ENCODE measurements at places on chromosomes 13 and 19.

- no peak for DNase-seq
Observed at GRCh38 chr13:100387416-100387815, 201.2 kb downstream of the GGACT start.

GRCh38 chr13:51785712-51786424, 18.1 kb downstream of the DHRS12 start:
- DNase-seq = peak; percentile 91

DNA sequence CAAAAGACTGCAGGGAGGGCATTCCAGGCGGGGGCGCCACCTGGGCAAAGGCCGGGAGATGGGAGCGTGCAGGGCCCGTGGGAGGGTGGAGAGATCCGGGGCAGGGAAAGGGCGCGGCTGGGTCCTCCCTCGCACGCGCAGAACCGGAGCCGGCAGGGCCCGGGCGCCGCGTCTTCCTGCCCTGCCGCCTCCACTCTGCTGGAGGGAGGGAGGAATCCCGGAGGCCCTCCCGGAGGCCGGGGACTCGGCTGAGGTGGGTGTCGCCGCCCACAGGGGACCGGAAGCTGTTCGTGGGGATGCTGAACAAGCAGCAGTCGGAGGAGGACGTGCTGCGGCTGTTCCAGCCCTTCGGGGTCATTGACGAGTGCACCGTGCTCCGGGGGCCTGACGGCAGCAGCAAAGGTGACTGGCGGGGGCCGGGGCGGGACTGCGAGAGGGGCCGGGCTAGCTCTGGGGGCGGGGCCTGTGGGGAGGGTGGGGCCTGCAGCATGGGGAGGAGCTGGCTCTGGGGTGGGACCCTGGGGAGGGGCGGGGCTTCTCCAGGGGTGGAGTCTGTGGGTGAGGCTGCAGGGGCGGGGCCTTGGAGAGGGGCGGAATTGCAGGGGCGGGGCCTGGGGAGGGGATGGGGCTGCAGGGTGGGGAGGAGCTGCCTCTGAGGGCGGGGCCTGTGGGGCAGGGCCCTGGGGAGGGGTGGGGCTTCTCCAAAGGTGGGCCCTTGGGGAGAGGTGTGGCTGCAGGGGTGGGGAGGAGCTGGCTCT, 51.3 kb downstream of the CELF5 start:
- DNase-seq = peak; percentile 81

GRCh38 chr13:66225072-66225471, 1005.1 kb downstream of the PCDH9 start:
- DNase-seq = no peak

DNA sequence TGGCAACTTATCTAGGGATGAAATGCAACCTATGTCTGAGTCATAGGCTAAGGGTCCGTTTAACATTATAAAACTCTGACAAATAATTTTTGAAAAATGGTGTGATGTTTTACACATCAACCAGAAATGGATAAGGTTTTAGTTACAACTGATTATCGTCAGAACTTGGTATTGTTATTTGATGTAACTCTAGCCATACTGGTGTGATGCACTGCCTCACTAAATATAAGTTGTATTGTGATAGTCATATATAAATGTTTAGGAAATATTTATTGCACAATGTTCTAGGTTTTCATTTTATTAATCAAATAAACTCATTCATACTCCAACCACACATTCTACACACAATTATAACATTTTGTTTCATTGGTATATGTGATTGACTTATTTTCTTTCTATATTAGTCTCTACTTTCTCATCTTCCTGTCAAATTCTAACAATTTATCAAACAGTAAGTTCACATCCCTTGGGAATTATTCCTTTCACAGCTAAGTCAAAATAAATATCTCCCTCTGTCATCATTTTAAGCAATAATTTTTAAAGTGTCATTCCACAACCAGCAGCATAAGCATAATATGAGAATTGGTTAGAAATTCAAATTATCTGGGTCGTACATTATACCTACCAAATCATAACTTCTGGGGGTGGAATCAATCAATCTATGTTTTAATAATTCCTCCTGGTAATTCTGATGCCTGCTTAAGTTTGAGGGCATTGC, 873.9 kb downstream of the SLITRK1 start:
- DNase-seq = no peak

GRCh38 chr19:15452111-15453047, 2.6 kb upstream of the WIZ start:
- no peak for DNase-seq

GRCh38 chr19:1430246-1430645, 8.0 kb upstream of the RPS15 start:
- no peak for DNase-seq

DNA sequence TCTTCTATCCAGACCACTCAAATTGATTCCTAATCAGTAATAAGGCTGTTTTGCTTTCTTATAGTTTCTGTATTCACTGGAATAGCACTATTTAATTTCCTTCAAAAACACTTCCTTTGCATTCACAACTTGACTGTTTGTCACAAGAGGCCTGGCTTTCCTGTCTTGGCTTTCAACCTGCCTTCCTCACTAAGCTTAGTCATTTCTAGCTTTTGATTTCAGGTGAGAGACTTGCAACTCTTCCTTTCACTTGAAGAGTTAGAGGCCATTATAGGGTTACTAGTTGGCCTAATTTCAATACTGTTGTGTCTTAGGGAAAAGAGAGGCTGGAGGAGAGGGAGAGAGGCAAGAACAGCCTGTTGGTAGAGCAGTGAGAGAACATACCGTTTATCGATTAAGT, 47.0 kb downstream of the SACS start:
- DNase-seq = no peak

DNA sequence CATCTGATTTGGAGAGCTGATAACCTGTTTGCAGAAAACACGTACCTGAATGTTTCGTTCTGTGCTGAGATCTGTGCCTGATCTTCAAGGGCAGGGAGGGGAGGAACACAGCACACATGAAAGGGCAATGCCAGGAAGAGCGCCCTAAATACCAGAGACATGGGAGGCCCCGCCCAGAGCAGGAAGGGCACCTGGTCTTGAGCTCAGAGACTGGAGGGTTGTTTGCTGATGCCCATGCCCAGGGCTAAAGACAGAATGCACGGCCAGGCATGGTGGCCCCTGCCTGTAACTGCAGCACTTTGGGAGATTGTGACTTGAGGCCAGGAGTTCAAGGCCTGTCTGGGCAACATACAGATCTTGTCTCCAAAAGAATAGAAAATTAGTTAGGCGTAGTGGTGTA, 183.2 kb downstream of the TUBA3C start:
- DNase-seq = no peak

DNA sequence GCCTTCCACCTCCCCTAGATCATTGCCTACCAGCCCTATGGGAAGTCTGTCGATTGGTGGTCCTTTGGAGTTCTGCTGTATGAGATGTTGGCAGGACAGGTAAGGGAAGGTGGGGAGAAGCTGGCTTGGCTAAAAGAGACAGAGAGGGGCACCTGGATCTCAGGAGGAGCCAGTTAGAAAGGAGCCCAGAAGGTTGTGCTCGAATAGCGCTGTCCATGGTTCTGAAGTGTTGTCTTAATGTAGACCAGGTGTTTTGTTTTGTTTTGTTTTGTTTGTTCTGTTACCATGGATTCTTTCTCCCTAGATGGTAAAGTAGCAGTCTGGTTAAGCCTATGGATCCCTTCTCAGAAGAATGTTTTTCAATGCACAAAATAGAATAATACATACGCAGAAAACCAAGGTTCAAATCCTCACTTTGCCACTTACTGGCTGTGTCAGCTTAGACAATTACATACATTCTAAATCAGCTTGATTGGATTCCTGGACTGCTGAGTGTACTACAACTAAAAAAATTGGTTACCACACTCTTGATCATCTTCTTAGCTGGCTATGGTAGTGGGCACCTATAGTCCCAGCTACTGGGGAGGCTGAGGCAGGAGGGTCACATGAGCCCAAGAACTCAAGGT, 5.9 kb upstream of the CACNG7 start:
- DNase-seq = no peak

- no peak for DNase-seq
Observed at GRCh38 chr19:55620410-55621204, 3.8 kb downstream of the ZNF784 start.

DNA sequence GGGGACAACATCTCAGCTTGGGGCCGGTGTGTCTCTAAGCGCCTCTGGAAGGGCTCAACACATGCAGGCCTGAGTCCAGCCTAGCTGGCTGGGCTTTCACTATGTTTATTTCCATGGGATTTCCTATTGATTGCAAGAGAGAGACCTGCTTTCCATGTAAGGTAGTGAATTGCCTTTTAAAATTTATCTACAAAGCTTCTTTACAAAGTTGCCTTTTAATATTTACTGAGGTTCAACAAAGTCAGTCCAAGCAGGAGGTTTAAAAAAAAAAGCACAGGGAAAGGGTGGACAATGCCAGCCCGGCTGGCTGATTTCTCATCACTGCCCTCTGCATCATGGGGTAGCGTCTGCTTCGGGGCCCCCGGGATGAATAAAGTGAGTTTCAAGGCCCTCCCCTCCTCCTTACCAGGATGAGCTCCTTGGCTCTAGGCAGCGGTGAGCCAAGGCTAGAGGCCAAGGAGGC, 15.8 kb downstream of the TLE2 start:
- no peak for DNase-seq

GRCh38 chr19:49148044-49148682, 7.0 kb downstream of the HRC start:
- no peak for DNase-seq

GRCh38 chr13:46374710-46375109, 12.3 kb downstream of the RUBCNL start:
- DNase-seq = no peak

DNA sequence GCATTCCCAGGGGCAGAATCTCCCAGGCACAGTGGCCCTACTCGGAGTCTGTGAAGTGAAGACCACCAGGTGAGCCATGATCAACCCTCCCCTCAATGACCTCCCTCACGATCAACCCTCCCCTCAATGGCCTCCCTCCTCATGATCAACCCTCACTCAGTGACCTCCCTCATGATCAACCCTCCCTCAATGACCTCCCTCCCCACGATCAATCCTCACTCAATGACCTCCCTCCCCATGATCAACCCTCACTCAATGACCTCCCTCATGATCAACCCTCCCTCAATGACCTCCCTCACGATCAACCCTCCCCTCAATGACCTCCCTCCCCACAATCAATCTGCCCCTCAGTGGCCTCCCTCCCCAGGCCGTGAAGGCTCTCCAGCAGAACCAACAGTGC, 32.1 kb downstream of the SBNO2 start:
- DNase-seq = no peak

DNA sequence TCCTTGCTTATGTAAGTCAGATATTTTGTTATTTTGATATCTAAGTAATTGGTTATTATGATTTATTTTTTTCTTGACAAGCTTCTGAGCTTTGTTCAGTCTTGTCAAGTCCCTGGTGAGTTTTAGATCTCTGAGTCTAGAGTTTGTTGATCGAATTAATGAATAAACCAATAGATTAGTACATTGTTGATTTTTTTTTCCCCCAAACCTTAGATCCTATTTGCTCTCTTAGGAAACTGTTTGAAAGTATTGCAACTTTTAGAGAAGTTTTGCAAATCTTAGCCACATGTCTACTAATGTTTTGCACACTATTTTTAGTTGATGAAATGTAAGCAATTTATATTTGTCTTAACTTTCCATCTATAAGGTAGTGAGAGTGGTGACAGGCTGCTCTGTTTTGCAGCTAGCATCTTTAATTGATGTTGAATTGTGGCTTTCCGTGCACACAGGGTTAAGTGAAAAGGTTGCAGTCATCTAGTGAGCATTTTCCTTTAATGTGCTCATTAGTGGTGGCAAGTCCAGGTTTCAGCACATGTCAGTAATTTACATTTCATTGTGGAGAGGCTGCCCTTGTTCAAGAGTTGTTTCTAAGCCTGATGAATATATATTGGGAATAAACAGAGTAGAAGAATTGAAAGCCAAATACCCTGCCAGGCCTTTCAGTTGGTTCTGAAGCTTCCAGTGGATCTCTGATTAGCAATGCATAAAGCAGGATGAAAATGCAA, 86.3 kb downstream of the PCCA start:
- no peak for DNase-seq

DNA sequence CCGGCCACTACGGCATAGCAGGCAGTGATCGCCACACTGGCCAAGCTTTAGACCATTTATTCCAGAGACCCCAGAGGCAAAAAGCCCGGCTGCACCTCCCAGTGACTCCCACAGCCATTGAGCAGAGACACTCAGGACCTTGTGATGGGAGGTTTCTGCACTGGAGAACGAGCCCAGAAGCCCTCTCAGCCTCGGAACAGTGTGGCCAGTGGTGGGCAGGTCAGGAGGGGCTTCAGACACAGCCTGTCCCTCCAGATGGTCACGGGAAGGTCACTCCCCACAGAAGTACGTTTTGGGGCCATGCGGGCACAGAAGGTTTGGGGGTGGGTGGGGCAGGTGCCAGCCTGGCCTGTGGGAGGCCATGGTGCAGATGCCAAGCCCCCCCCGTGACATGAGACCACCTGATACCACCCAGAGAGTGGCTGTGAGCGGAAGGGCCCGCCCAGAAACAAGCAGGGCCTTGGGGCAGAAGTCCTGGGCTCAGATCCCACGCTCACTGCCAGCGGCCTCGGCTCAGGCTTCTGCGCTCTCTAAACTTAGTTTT, 599 bp upstream of the F10 start:
- DNase-seq = no peak

DNA sequence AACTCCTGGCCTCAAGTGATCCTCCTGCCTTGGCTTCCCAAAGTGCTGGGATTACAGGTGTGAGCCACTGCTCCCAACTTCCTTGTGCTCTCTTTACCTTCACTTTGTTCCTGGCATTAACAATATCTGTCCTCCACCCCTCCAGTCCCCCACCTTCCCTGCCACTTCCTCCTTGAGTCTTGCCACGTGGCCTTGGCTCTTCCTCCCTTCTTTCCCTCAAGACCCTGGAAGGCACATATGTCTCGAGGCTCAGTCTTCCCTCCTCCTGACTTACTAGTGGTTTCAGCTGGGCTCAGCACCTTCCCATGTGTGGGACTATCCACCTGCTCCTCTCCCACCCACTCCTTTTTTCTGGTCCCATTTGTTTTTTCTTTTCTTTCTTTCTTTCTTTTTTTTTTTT, 70.6 kb downstream of the IER2 start:
- DNase-seq = no peak

GRCh38 chr13:98274921-98275487, 97.9 kb upstream of the RNF113B start:
- DNase-seq = no peak

GRCh38 chr19:16351133-16351809, 26.6 kb downstream of the KLF2 start:
- no peak for DNase-seq

DNA sequence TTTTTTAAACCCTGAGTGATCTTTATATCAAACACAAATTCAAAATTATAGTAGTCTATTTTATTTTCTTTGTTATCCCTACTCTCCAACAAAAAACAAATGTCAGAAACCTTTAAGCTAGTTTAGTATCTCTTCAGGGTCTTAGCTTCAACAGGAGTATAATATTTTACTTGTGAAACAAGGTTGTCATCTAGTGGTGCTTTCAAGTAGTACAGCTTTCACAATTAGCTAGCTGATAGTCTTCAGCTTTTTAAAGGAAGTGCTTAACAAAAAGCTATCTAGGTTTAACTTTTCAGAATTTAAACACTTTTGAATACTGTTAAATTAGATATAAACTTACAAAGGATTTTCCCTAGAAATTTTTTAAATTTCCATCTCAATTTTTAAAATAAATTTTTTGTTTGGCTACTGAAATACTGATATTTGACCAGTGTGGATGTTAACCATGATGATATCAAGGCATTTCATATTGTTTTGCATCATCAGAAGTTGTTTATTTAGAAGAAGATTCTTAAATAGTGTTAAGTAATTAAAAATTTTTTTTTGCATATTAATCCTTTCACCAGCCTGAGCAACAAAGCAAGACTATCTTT, 34.2 kb downstream of the TDRD3 start:
- DNase-seq = no peak

All from NCI-H187 (cell line).